Spinal cord (tissue), 10 donors: ENCODE measurements at places on chromosomes 5 and 9. TPM values are rescaled to one million over a fixed set of nuclear protein-coding genes. Genes with fewer than 3 reads are reported as not detected.

DNA sequence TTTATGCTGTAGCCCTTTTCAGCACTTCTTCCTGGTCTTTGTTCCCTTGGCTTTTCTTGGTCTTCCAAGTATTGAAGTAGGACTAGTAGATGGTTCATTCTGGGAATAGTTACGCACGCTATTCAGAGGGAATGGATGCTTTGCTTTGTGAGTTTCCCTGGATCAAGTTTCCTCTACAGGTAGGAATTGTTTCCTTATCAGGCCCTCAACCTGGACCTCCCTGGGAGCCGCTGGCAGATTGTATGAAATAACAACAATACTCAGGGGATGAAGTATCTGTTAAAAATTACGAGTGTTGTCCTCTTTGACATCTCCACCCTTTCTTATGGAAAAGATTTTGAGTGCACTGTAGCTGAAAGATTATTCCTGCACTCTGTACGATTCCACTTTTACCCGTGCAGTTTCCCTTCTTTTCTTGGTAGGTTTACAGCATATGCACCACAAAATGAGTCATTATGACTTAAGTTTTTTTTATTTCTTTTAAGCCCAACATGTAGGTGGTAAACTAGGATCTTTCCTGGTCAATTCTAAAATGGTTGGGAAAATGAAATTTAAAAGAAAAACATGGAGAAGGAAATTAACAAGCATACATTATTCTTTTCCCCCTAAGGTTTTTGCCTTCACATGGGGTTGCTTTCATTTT, 57.9 kb downstream of the ARHGAP26 start:
- DNase-seq: no peak

DNA sequence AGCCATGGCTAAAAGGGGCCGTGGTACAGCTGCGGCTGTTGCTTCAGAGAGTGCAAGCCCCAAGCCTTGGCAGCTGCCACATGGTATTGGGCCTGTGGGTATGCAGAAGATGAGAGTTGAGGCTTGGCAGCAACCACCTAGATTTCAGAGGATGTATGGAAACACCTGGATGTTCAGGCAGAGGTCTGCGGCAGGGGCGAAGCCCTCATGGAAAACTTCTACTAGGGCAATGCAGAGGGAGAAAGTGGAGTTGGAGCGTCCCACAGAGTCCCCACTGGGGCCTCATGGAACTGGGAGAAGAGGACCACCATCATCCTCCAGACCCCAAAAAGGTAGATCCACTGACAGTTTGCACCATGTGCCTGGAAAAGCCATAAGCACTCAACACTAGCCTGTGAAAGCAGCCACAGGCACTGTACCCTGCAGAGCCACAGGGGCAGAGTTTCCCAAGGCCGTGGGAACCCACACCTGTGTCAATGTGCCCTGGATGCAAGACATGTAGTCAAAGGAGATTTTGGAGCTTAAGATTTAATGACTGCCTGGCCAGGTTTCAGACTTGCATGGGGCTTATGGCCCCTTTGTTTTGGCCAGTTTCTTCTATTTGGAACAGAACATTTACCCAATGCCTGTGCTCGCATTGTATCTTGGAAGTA, 65.9 kb downstream of the DMXL1 start:
- no peak for DNase-seq

GRCh38 chr9:116998305-116998704, 311.2 kb downstream of the TRIM32 start:
- peak; percentile 35 for DNase-seq

DNA sequence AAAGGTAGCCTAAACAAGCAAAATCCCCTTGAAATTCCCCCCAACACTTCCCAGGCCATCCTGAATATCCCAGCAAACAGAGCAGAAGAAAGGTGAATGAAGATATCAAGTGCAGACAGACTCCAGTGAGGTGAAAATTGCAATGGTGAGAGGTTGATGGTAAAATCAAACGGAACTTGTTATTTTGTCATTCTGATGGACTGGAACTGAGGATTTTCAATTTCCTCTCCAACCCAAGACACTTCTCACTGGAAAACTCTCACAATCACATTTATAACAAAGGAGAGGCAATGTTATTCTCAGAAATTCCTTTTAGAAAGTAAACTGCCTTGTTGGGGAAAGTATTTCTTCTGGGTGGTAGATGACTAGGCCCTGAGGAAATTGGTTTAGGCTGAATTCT, 412.4 kb upstream of the C9orf72 start:
- no peak for DNase-seq

SOHLH1 gene
- 0.43 TPM for polyA plus RNA-seq

ITGA1 gene
- 12.6 TPM for polyA plus RNA-seq

MINAR2 gene
- 0.46 TPM for polyA plus RNA-seq

HDHD3 gene
- 13.2 TPM for polyA plus RNA-seq

RELL2 gene
- 37.3 TPM for polyA plus RNA-seq

ACER2 gene
- 2.8 TPM for polyA plus RNA-seq

DNA sequence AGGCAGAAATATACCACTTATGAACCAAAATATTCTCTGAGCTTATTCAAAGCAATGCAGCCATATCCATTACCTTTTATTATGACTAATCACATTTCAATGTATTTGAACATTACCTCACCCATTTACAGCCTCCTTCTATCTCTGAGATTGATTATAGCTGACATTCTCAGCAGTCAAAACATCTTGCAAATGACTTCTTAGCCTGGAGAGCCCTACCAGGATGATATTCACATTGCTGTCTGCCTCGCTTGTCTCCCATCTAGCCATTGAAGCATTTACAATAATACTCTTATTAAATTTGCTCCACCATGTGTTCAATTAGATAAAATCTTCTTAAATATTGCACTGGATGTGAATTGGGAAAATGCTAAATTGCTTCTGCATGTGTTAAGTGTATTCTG, 1879.9 kb upstream of the ACO1 start:
- DNase-seq: no peak

DNA sequence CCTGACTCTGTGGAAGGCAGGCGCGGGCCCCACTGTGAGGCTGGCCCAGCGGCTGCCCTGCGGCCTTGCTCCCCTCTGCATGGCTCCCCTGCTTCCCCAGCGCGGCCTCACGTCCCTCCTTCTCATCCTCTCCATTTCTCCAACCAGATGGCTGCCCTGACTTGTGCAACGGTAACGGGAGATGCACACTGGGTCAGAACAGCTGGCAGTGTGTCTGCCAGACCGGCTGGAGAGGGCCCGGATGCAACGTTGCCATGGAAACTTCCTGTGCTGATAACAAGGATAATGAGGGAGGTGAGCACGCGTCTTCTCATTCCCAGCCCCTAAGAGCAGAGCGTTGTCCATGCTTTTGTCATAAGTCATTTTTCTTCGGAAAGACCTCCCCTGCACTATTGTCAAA, 129.0 kb upstream of the WWC1 start:
- peak; percentile 60 for DNase-seq

EQTN gene
- polyA plus RNA-seq: 0.25 TPM

CORO2A gene
- polyA plus RNA-seq: 4.8 TPM

GRCh38 chr9:20054734-20055133, 265.9 kb upstream of the SLC24A2 start:
- DNase-seq: no peak

SLC36A2 gene
- not detected for polyA plus RNA-seq

ADRA1B gene
- 11.6 TPM for polyA plus RNA-seq

HBEGF gene
- polyA plus RNA-seq: 21.2 TPM

MCC gene
- polyA plus RNA-seq: 19.2 TPM

- DNase-seq: no peak
These were observed 34.5 kb upstream of the SPARC start for GRCh38 chr5:151721087-151721646.

CER1 gene
- polyA plus RNA-seq: 0.78 TPM

- no peak for DNase-seq
These were observed 164.3 kb downstream of the TMEM232 start for GRCh38 chr5:110562191-110562590.

GRCh38 chr5:74272831-74273451, 367.6 kb downstream of the ENC1 start:
- no peak for DNase-seq

DNA sequence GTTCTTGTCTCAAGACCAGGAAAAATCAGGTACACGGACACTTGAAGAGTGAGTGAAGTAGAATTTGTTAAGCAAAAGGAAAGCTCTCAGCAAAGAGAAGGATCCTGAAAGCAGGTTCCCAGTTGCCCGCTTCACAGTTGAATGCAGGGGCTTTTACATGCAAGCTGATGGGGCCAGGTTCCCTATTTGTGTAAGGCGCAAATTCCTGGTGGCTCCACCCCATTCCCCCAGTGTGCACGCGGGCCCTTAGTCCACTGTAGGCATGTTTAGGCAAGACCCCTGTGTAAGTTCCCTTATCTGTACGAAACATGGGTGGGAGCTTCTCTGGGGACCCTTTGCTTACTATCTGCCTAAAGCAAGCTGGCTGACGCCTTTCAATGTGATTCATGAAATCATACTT, 2.7 kb upstream of the AGTPBP1 start:
- no peak for DNase-seq

CCL27 gene
- 1.0 TPM for polyA plus RNA-seq

- no peak for DNase-seq
These were observed 133.6 kb upstream of the IER5L start for GRCh38 chr9:129311643-129312042.

TMOD1 gene
- polyA plus RNA-seq: 80.8 TPM

GRCh38 chr5:80961376-80962281, 1.5 kb downstream of the RASGRF2 start:
- no peak for DNase-seq

ARL15 gene
- 24.7 TPM for polyA plus RNA-seq

GRCh38 chr5:126009566-126009965, 413.6 kb upstream of the GRAMD2B start:
- DNase-seq: no peak

GRCh38 chr5:92662741-92663140, 918.3 kb downstream of the NR2F1-AS1 start:
- no peak for DNase-seq

CAMK4 gene
- polyA plus RNA-seq: 19.3 TPM

GPR151 gene
- 0.09 TPM for polyA plus RNA-seq

PPP1R26 gene
- polyA plus RNA-seq: 37.8 TPM

GRCh38 chr5:64615895-64616294, 74.4 kb upstream of the SHISAL2B start:
- DNase-seq: no peak

- no peak for DNase-seq
These were observed 33.6 kb downstream of the TLR4 start for GRCh38 chr9:117737721-117738226.
